ENCODE measurements at places on chromosomes 1 and 21.

DNA sequence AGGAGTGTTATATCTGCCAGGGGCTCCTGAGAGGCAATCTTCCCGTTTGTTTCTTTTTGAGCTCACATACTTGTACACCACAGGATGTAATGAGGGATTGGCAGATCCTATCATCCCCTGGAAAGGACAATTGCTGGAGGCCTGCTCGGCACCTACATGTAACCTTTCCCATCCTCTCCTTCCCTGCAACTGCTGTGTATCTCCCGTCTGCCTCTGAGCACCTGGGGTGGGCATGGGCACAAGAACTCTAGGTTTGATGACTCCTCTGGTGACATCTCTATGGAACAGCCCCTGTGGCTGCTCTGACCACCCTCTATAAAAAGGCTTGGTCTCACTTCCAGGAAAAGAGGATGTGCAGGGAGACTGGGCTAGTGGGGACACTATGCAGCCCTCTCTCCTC lies 25.0 kb upstream of the SMIM12 start:
- DNase-seq, result no peak

DNA sequence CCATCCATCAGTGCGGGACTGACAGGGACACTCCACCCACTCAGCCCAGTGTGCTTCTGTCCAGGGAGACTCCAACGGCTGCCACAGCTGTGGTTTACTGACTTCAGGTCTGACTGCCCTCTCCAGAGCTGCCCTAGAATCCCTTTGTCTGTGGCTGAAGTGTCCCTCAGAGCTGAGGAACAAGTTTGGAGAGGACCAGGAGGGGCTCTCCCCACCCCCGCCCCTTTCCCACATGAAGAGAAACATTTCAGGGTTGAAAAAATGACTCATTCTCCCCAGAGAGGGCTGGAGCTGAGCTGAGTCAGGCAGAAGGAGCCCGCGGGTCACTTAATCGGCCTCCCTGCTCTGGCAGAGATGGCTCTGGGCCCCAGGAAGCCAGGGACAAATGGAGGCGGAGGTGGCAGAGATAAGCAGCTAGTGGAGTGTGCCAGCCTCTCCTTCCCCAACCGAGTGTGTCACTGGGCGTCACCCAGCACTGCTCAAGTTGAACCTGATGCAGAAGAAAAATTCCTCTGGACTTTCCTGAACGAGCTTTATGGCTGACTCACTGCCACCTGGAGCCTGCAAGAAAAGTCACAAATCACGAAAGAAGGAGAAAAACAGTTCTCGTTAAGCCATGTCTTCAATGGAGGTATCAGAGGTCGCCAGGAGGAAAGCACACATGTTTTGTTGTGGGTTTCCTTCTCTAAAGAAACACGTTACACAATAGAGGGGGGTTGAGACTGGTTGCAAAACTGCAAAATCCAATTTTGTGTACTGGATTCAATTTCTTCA lies 34.3 kb upstream of the ECE1 start:
- peak; percentile 75 for DNase-seq

DNA sequence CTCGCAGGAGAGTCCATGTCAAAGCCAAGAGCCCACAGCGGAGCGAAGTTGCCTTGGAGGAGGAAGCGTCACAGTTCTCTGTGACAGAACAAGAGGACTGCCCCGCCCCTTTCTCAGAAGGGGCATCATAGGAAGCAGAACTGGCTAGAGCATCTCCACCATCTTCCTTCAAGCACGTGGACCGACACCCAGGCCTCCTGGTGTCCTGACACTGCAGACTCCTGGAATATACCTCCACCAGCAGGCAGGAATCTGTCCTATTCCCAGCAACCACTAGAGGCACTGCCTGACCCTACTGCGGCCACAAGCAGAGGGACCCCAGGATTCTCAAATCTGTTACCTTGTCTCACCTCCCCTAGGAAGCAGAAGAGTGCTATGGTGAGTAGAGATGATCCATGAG lies 37.8 kb downstream of the GPA33 start:
- no peak for DNase-seq

GRCh38 chr1:87942165-87942564 lies 613.5 kb downstream of the LMO4 start:
- DNase-seq, result no peak

- no peak for DNase-seq
Measured at GRCh38 chr1:242477944-242478343, 46.6 kb downstream of the PLD5 start.

DNA sequence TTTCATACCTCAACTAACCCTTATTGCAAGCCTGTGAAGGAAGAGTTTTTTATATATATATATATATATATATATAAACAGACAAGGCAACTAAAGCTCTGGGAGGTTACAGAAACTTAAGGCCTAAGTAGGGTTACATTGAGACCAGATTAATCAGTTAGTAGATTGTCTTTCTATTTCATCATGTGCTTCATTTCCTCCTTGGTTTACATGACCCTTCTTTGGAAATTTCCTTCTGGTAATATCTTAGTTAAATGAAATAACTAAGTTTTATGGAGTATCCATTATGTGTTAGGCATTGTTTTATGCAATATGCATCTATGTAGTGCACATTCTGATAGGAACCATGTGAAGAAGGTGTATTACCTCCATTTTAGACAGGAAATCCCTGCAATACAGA lies 112.7 kb downstream of the FGGY start:
- DNase-seq, result no peak
